ENCODE measurements at places on chromosomes 3 and 15.

GRCh38 chr3:34155666-34156065 is 357.2 kb downstream of the PDCD6IP start:
- no peak for DNase-seq

GRCh38 chr3:47780741-47781684 is 680 bp downstream of the SMARCC1 start:
- no peak for DNase-seq

GRCh38 chr15:96340598-96341512 is 10.4 kb downstream of the NR2F2 start:
- DNase-seq: no peak

DNA sequence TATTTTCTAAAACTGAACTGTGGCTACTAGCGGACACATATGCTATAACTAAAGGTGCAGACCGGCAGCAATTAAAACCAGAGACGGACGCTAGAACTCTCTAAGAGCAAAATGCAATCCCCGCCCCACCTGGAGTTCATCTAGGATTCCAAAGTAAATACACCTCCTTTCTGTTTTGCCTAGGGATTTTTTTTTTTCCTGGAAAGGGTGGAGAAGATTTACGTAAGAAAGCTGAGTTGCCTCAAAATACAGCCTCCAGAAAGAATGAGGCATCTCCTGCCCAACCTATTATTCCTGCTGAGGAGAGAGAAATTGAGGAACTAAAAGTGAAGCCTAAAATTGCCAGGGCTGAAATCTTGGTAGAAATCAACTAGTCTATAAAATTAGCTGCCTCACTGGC is 150.2 kb downstream of the TP63 start:
- DNase-seq: no peak

DNA sequence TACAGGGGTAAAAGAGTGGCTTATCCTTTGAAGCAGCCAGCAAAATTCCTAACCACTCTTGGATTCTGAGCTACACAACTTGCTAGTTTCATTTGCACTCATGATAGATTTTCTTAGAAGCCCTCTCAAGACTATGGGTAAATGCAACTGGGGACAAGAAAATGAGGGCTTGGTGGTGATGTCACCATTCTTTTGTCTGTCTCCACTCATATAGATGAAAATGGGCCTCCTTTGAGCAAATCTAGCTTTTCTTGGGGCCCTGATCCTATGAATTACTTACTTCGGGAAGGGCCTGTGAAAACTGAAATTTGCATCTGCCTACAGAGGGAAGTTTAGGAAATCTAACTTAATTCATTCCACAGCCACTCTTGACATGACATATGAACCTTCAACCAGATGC is 486.3 kb downstream of the MAGI1 start:
- DNase-seq: no peak

DNA sequence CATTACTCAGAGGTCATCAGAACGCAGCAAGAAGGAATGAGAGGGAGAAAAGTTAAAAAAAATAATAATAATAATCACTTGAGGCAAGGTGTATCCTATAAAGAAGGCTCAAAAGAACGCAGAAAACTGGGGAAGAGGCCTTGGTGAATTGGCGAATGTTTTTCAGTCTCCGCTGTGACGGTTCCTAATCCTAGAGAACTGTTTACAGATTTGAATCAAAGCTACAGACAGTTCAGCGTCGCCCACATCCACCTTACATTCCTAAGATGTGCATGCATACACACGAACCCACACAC is 634 bp downstream of the ZMAT3 start:
- no peak for DNase-seq

Data from NCI-H2107 (cell line).